ENCODE measurements at places on chromosomes 7 and 10. TPM values are rescaled to one million over a fixed set of nuclear protein-coding genes. Genes with fewer than 3 reads are reported as not detected.

Gene TUBB8
- not detected for total RNA-seq

Gene TCERG1L
- total RNA-seq, result not detected

Gene HOXA6
- 7.9 TPM for total RNA-seq

Gene SLC16A12
- 4.8 TPM for total RNA-seq

Gene TTYH3
- 11.6 TPM for total RNA-seq

Gene CSGALNACT2
- 21.6 TPM for total RNA-seq

Gene TAC1
- total RNA-seq, result 5.9 TPM

Gene NPY4R2
- total RNA-seq, result not detected

Gene CXCL12
- 66.4 TPM for total RNA-seq

Gene GPRIN2
- total RNA-seq, result 6.9 TPM

Gene AMPH
- 31.0 TPM for total RNA-seq

Gene TRIM4
- 57.7 TPM for total RNA-seq

Gene TFPI2
- 1.8 TPM for total RNA-seq

Gene CLCN1
- 0.29 TPM for total RNA-seq

Gene H2BK1
- not detected for total RNA-seq

Gene ZPBP
- not detected for total RNA-seq

Gene KCND2
- 2.6 TPM for total RNA-seq

Gene SLC37A3
- 64.0 TPM for total RNA-seq

Gene FLNC
- total RNA-seq, result 6.0 TPM

Gene MYO3A
- not detected for total RNA-seq

Gene LDB3
- 2.9 TPM for total RNA-seq

Gene TET1
- 12.8 TPM for total RNA-seq

Gene POP7
- 28.2 TPM for total RNA-seq

Gene NYAP1
- total RNA-seq, result 0.48 TPM

Gene MRLN
- not detected for total RNA-seq

Gene SLC26A5
- total RNA-seq, result 3.6 TPM

Gene HMX3
- total RNA-seq, result not detected

Data from breast epithelium (tissue), 4 donors.